Globus pallidus (tissue), 1 donor: ENCODE measurements at places on chromosomes 1 and 21.

DNA sequence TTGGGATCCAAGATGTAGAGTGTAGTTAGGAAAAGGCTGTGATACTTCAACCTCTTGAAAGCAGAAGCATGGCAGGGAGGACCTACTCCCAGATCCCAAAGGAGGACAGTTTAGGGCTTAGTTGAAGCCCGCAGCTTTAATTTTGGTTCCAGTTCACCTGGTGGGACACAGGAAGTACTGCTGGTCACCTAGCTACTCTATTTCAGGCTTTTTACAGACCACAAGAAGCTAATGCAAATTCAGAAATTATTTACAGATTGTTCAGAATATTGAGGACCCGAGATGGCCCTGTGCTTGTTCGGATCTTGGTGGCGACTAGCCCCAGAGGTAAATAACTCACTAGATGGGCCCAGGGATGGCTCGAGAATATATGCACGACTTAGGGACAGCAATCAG lies 6.4 kb upstream of the SMCP start:
- no peak for DNase-seq

DNA sequence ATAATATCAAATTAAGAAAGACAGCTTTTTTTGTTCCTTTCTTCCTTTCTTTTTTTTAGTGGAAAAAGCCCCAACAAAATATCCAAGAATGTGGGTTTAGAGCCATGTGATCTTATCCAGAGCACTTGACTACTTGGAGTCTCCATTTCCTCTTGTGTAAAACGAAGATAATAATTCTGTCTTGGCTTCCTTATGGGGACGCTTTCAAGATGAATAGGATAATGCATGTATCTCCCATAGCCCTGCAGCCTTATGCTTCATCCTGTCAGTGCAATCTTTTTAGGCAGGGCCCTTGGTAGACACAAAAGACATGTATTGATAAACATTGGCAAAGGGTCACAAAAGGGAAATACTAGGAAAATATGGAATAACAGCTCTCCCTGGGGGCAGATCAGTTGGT lies 34.8 kb downstream of the ZBTB18 start:
- no peak for DNase-seq

- DNase-seq = no peak
Observed at GRCh38 chr1:15723631-15724246, 12.3 kb upstream of the SLC25A34 start.

DNA sequence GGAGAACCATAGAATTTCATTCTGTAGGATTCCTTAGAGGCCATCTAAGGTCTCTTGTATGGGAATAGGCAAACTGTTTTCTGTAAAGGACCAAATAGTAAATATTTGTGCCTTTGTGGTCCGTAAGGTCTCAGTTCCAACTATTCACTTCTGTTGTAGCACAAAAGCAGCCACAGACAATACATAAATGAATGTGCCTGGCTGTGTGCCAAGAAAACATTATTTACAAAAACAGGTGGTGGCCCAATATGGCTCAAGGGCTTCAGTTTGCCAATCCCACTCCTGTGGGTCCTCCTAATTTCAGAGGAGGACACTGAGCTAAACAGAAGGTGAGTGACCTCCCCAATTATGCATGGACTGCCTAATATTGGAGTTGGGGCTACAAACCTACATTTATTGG lies 67.6 kb upstream of the EDEM3 start:
- no peak for DNase-seq

- no peak for DNase-seq
Observed at GRCh38 chr1:168344517-168344916, 63.8 kb downstream of the TBX19 start.

GRCh38 chr1:228098323-228098931 lies 4.7 kb downstream of the C1orf35 start:
- no peak for DNase-seq

- DNase-seq = no peak
Observed at GRCh38 chr1:226100436-226101391, 38.2 kb downstream of the H3-3A start.

DNA sequence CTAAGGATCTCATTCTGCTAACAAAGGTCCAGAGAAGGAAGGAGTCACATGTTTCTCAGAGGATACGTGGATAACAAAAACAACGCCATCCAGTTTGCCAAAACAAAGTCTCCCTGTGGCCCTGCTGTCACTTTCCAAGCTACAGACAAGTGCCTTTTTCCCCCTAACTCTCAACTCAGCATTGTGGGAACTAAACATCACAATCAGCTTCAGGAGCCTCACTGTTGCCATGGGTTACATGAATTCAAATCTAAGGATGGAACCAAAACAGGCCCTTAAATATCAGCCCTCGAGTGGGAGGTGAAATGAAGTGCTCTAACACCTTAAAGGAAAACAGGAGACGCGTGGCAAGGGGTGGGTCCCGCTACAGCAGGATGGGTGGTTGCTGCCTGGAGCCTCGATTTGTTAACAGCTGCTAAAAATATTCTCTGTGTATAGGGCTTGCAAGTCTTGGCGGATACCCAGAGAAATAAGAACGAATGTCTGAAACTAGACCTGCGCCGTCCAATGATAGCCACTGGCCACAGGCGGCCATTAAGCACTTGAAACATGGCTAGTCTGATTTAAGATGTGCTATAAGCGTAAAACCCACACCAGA lies 66.4 kb upstream of the SOD1 start:
- no peak for DNase-seq

DNA sequence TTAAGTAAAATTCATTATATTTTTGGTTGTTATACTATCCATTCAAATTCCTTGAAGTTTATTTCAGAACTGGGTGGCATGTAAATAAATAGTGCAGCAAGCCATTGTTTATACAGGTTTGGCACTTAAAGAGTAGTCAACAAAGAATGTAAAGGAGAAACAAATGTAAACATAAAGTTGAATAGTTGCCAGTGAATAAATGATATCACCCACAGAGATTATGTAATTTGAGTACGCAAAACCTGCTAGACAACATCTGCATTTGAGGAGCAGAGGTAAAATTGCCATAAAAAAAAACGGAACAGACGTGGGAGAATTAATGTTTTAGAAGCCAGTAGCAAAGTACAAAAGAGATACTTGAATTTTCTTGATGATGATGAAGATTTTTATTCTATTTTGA lies 111.6 kb downstream of the ADGRL2 start:
- DNase-seq = no peak

GRCh38 chr1:154408174-154408777 lies 3.1 kb downstream of the IL6R start:
- DNase-seq = no peak

GRCh38 chr1:98500324-98500723 lies 161.2 kb upstream of the SNX7 start:
- DNase-seq = no peak

- DNase-seq = no peak
Observed at GRCh38 chr1:63662841-63663240, 69.6 kb downstream of the PGM1 start.

DNA sequence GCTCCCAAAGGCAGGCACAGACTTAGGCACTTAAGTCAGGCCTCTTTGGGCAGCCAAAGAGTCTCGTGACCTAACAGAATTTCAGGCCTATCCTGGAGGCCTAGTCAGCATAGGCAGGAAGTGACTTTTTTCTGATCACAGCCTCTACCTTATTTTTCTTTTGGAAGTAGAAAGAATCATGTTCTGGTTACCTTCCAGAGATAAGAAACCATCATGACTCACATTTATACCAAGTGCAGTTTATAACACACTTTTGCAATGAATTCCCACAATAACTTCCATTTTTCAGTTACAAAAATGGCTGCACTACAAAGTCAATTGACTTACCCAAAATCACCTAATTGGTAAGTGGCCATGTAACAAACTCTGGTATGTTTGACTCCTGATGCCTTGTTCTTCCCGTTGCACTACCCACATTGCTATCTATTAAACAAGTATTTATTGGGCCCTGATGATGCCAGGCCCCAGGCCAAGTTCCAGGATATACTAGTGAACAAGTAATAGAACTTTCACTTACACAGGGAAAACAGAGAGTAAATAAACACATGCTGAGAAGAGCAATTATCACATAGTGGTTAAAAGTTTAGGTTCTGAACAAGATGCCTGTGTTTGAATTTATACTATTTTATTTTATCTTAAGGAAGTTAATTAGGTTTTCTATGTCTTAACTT lies 74.3 kb downstream of the SH3GLB1 start:
- no peak for DNase-seq

- DNase-seq = no peak
Observed at GRCh38 chr1:15874471-15874870, 27.0 kb downstream of the SPEN start.

DNA sequence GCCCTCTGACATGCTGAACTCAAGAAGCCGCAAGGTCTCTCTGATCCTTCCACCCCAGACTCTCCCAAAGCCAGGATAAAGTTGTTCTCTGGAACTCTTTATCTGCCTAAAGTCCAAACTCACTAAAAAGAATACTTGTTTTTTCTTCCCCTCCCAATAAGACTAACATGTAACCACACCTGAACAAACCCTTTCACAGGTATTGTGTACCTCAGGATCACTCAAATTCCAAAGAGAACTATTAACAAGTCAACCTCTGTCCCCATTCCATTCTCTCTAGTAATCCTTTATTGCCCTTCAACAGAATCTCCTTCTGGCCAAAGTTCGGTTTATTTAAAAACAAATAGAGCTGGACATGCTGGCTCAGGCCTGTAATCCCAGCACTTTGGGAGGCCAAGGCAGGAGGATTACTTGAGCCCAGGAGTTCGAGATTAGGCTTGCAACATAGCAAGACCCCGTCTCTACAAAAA lies 4.1 kb upstream of the TOE1 start:
- DNase-seq = no peak

DNA sequence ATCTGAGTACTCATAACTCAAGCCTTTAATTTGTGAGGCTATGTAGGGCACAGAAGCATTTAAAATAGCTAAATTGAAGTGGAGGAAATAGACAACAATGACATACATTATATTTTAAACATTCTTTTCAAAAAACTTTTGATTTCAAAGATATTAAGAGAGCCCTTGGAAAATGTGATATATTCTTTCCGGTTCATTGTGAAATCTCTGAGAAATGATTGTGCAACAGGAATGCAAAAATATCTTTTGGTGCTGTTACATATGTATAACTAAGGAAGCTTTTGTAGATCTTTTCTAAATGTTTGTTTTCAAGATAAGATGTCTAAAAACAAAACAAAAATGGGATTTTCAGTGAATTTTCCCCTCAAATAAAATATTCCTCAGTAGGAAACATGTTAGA lies 185.2 kb downstream of the LEPR start:
- no peak for DNase-seq

- DNase-seq = no peak
Observed at GRCh38 chr1:233901495-233901894, 3.0 kb upstream of the SLC35F3 start.

- no peak for DNase-seq
Observed at GRCh38 chr1:59110271-59110670, 186.6 kb upstream of the FGGY start.

DNA sequence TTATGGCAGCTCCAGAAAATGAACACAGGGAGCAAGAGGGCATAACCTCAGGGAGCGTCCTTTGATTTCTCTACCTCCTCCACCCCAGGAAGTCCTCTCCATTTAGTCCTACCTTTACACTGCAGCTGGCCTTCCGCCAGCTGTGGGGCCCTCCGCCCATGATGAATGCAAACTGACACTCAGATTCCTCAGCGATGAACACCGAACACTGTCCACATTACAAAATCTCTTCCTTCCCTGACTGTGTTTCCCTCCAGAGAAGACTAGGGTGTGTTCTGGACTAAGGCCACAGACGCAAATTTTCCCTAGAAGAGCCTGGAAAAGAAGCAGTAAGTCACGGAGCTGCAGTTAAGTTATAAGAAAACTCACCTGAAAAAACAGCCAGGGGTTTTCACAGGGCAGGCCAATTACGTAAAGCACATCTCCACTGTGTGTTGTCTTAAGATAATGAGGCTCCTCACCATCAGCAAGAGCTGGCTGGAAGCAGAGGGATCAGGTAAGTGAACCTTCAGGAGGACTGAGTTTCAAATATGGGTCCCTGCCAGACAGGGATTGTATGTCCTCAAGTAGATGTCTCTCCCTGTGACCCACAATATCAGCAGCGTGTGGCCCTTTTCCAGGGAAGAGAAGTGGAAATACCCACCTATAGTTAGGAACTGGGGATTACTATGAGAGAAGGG lies 46.3 kb upstream of the ATP1B1 start:
- no peak for DNase-seq

GRCh38 chr21:30194701-30195299 lies 21.1 kb downstream of the CLDN8 start:
- DNase-seq = peak; percentile 20

DNA sequence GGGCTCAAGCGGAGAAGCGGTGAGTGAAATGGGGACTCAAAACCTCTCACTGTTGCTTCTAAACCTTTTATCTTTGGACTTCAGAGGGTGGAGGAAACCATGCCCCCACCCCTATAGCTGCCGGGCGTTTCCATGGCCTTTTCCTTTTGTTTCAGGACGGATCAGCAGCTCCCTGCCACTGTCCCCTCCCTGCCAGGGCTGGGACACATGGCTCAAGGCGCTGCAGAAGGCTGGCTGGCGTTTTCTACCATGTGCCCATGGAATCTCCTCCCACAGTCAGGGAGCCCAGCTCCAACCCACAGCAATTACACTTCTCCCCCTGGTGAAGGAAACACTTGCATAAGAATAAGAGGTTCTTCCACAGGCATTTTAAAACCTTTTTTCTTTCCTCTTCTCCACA lies 812.7 kb downstream of the PLA2G4A start:
- DNase-seq = no peak

GRCh38 chr1:207861442-207862177 lies 49.3 kb downstream of the CD34 start:
- DNase-seq = no peak

GRCh38 chr1:202214089-202214843 lies 20.7 kb downstream of the LGR6 start:
- no peak for DNase-seq

- no peak for DNase-seq
Observed at GRCh38 chr21:20639026-20639425, 359.2 kb upstream of the NCAM2 start.

DNA sequence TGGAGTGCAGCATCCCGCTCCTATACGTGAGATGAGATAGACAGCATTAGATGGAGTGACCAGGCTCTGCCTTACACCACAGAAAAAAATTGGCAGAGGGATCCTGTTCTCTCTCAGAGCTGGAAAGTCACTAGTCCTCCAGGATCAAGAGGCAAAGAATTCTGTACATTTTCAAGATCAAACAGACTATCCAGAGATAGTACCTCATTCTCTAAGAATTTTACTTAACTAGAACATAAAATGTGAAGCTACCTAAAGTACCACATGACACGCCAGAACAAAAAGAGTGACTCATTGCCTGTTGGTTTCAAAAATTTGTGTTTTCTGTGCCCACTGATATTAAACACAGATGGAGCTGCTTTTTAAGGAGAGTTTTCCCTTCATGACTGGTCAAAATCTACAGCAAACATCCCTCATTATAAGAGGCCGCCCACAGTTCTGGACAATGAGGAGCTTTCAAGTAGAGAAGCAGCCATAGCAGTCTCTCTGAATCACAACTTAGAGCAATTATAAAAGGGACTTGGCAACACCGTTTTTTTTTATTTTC lies 32.3 kb downstream of the CD160 start:
- DNase-seq = peak; percentile 49
